Effector memory CD4-positive, alpha-beta T cell (primary cell): ENCODE measurements at places on chromosomes 1 and 21.

- no peaks in the 10 kb centered on the region for H3K27me3 ChIP-seq
- no peak overlapping the region for H3K4me3 ChIP-seq
- DNase-seq, result no peak
- no peaks in the 10 kb centered on the region for H3K36me3 ChIP-seq
- H3K27ac ChIP-seq, result no peak overlapping the region
Measured at GRCh38 chr21:40257342-40257741, 390.1 kb downstream of the PCP4 start.

DNA sequence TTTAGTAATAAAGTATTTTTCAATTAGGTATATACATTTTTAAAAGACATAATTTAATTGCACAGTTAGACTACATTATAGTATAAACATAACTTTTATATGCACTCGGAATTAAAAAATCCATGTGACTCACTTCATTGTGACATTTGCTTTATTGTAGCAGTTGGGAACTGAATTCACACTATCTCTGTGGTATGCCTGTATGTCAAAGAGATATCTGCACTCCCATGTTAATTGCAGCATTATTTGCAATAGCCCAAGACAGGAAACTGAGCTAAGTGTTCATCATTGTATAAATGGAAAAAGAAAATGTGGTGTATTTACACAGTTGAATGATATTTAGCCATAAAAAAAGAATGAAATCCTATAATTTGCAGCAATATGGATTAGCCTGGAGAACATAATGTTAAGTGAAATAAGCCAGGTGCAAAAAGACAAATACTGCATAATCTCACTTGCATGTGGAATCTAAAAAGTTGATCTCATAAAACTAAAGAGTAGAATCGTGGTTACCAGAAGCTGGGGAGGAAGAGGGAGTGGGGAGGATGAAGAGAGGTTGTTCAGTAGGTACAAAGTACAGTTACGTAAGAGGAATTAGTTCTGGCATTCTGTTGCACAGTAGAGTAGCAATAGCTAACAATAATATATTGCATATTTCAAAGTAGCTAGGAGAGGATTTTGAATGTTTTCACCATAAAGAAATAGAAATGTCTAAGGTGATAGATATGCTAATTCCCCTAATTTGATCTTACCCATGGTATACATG lies 64.8 kb downstream of the DPT start:
- H3K27me3 ChIP-seq, result no peaks in the 10 kb centered on the region
- DNase-seq, result no peak
- H3K27ac ChIP-seq, result no peak overlapping the region

DNA sequence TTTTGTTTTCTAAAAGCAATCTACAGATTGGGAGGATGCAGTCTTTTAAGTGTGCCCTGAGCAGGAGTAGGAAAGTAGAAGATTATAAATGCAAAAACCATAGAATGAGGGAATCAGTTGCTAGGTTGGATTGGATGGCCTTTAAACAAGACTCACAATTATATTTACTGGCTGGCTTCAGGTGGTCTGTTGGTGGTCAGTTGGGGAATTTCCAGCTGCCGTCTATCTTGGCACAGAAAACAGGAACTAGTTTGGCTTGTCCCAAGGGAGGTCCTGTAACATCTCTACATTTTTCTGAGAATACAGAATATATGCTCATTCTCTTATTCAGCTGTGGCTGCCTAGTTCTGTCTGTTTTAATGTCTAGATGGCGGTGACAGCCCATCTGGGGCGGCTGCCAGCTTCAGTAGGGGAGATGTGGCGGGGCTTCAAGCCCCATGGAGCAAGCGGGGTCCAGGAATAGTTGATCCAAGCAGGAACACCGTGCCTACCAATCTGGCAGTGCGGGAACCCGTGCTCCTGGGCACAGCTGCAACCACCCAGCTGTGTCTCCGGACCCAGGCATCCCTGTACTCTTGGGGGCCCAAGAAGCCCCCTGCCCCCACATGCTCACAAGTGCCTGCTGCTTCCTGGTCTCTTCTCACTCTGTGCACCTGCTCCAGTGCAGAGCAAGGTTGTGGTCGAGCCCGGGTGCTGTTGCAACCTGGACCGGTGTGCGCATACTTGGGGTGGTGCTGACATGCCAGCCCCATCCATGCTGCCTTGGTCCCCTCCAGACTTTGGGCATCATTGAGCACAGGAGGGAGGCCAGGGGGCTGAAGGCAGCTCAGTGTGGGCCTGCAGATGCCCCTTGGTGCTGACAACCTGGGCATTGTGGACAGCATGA lies 1182.6 kb downstream of the AMY1C start:
- H3K36me3 ChIP-seq, result no peaks in the 10 kb centered on the region
- DNase-seq, result no peak
- no peak overlapping the region for H3K4me3 ChIP-seq
- no peaks in the 10 kb centered on the region for H3K27me3 ChIP-seq
- no peak overlapping the region for H3K27ac ChIP-seq
- no peaks in the 10 kb centered on the region for H3K4me1 ChIP-seq

DNA sequence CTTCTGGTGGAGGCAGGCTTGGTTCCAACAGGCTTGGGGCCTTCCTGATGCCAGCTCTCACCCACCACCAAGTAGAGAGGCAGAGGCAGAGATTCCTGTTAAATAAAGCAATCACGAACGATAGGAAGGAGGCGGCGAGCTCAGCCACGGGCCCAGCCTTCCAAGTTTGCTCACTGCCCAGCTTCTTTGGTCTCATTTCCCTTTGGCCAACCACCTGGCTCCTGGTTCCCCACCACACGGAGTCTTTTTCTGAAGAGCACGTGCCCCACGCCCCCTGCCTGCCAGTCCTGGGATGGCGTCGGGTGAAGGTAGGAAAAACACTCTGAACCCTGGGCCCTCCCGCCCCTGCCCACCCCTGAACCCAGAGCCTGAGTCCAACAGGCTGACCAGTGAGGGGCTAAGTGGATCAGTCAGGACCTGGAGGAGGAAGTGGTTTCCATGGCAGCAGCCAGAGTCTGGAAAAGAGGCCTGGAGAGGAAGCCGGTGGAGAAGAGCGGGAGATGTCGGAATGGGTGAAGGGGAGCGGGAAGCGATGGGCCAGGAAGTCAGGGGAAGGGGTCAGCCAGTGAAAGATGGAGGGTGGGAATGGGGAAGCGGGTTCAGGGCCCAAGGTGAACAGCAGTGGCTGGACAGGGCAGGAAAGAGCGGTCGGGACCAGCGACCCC lies 158.2 kb upstream of the KLHDC7A start:
- DNase-seq, result no peak
- no peak overlapping the region for H3K4me3 ChIP-seq
- H3K36me3 ChIP-seq, result no peaks in the 10 kb centered on the region
- no peak overlapping the region for H3K27ac ChIP-seq
- H3K27me3 ChIP-seq, result no peaks in the 10 kb centered on the region

DNA sequence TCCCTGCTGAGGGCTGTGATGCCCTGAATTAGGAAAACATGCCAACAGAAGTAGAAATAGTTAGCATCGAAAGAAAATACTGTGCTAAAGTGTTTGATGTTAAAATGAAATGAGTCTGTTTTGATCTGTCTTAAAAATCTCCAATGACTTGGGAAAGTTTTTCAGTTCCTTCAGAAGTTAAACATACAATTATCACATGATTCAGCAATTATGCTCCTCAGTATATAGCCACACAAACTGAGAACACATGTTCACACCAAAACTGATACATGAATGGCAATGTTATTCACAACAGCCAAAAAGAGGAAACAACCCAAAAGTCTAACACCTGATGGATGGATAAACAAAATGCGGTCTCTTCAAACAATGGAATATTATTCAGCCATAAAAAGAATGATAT lies 130.6 kb downstream of the PTPN14 start:
- H3K36me3 ChIP-seq, result no peaks in the 10 kb centered on the region
- no peak for DNase-seq
- H3K27me3 ChIP-seq, result no peaks in the 10 kb centered on the region
- H3K4me3 ChIP-seq, result no peak overlapping the region

- no peaks in the 10 kb centered on the region for H3K27me3 ChIP-seq
- no peak overlapping the region for H3K4me3 ChIP-seq
- no peak overlapping the region for H3K27ac ChIP-seq
- H3K4me1 ChIP-seq, result no peaks in the 10 kb centered on the region
- peaks cover 19% of the 10 kb centered on the region for H3K36me3 ChIP-seq
- DNase-seq, result no peak
Measured at GRCh38 chr1:52670604-52671003, 27.5 kb downstream of the COA7 start.

GRCh38 chr1:43541721-43542401 lies 11.2 kb downstream of the PTPRF start:
- no peaks in the 10 kb centered on the region for H3K4me1 ChIP-seq
- H3K27ac ChIP-seq, result no peak overlapping the region
- no peak overlapping the region for H3K4me3 ChIP-seq
- DNase-seq, result no peak
- no peaks in the 10 kb centered on the region for H3K27me3 ChIP-seq
- H3K36me3 ChIP-seq, result no peaks in the 10 kb centered on the region

DNA sequence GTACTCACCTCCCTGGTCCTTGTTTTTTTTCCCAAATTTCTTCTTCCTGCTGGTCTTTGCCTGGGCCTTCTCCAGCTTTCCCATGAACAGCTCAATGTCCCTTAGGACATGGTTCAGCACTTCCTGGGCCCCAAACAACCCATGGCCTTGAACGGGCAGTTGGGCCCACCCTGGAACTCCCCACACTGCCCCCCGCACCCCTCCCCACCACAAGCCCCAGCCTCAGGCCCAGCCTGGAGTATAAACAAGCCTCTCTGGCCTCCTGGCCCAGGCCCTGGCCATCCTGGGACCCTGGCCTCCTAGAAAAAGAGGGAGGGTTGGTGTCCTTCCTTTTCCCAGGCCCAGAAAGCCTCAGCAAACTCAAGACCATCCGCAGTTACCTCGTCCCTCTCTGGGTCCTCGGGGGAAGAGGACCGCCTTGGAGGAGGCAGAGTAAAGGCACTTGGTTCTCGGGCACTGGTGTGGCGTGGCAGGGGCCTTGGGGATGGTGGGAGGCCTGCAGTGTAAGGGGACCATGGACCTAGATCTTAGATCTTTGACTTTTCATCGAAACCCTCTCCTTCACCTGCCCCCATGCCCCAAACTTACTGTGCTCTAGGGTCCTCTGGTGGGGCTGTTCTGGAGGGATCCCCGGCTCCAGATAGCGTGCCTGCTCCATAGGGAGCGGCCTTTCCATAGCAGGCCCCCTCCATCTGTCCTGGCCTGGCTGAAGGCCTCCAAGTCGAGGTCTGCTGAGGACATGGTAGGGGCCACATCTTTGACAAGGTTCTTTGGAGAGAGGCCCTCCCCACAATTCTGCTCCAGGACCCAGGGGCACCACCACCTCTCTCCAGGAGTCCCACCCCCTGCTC lies 5.6 kb downstream of the EPS8L3 start:
- H3K4me1 ChIP-seq, result no peaks in the 10 kb centered on the region
- H3K4me3 ChIP-seq, result no peak overlapping the region
- H3K27ac ChIP-seq, result no peak overlapping the region
- no peaks in the 10 kb centered on the region for H3K36me3 ChIP-seq
- no peaks in the 10 kb centered on the region for H3K27me3 ChIP-seq
- no peak for DNase-seq

DNA sequence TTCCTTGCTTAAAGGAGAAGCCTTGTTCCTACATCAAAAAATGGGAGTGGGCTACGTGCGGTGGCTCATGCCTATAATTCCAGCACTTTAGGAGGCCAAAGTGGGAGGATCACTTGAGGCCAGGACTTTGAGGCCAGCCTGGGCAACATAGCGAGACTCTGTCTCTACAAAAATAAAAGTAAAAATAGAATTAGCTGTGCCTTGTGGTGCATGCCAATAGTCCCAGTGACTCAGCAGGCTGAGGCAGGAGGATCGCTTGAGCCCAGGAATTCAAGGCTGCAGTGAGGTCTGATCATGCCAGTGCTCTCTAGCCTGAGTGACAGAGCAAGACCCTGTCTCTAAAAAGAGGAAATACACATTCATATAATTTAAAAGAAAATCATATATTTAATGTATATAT lies 127.1 kb downstream of the C1orf21 start:
- H3K27ac ChIP-seq, result no peak overlapping the region
- no peak for DNase-seq
- no peaks in the 10 kb centered on the region for H3K4me1 ChIP-seq
- no peak overlapping the region for H3K4me3 ChIP-seq
- no peaks in the 10 kb centered on the region for H3K36me3 ChIP-seq

DNA sequence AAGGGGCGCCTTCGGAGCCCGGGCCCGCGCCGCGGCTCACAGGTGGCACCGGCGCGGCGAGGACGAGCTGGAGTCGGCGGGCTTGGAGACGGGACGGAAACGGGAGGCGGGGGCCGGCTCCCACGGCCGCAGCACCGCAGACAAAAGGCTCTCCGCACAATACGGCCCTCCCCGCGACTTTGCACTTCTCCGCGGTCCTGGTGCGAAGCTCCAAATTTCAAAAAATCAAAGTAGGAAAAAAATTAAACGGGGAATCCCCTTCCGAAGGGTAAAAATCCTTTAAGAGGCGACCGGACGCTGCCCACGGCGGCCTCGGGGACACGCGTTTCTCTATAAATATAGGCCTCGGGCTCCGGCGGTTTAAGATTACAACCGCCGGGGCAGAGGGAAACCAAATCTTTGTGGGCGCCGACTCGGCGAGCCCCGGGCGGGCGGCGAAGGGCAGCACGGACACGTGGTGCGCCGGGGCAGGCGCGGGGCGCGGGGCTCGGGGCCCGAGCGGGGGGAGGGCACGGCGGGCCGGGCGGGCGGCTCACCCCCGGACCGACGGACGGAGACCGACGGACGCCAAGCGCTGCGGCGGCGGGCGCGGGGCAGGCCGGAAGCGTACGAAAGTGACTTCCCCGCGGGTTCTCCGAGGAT lies 453 bp downstream of the PABPC4 start:
- peak overlapping the region; percentile 85 for H3K4me3 ChIP-seq
- H3K27me3 ChIP-seq, result no peaks in the 10 kb centered on the region
- peaks cover 18% of the 10 kb centered on the region for H3K36me3 ChIP-seq
- peak; percentile 18 for DNase-seq

DNA sequence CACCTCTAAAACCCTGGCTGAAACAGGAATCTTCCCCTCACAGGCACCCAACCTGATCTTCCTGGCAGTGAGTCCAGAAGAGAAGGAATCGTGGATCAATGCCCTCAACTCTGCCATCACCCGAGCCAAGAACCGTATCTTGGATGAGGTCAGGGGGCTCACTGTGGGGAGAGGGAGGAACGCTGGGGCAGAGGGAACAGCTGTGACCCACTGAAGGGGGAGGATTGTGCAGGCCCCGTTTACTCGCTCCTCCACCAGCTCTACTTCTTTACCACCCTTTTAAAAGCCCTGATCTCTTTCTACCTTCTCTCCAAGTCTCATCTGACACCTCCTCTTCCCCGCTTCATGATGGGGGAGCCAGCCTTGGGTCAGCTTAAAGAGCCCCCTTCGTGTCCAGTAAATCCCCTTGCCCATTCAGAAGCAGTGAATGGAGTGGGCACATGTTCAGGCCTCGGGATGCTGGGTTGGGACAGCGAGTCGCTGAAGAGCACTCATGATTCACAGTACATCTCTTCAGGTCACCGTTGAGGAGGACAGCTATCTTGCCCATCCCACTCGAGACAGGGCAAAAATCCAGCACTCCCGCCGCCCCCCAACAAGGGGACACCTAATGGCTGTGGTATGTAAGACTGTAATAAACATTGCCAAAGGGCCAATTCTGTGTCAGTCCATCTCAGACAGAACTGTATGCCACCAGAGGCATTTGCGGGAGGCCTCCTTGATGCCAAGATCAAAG lies 7.3 kb downstream of the PLEKHO1 start:
- no peaks in the 10 kb centered on the region for H3K27me3 ChIP-seq
- H3K36me3 ChIP-seq, result peaks cover 47% of the 10 kb centered on the region
- no peak overlapping the region for H3K4me3 ChIP-seq
- H3K4me1 ChIP-seq, result peaks cover 12% of the 10 kb centered on the region

- peaks cover 15% of the 10 kb centered on the region for H3K4me1 ChIP-seq
- DNase-seq, result peak; percentile 39
- H3K36me3 ChIP-seq, result no peaks in the 10 kb centered on the region
- H3K27ac ChIP-seq, result peak overlapping the region; percentile 99
- H3K4me3 ChIP-seq, result peak overlapping the region; percentile 86
- no peaks in the 10 kb centered on the region for H3K27me3 ChIP-seq
Measured at GRCh38 chr1:58782178-58783089, 1.4 kb downstream of the JUN start.
